ENCODE measurements at places on chromosomes 12 and 14.

DNA sequence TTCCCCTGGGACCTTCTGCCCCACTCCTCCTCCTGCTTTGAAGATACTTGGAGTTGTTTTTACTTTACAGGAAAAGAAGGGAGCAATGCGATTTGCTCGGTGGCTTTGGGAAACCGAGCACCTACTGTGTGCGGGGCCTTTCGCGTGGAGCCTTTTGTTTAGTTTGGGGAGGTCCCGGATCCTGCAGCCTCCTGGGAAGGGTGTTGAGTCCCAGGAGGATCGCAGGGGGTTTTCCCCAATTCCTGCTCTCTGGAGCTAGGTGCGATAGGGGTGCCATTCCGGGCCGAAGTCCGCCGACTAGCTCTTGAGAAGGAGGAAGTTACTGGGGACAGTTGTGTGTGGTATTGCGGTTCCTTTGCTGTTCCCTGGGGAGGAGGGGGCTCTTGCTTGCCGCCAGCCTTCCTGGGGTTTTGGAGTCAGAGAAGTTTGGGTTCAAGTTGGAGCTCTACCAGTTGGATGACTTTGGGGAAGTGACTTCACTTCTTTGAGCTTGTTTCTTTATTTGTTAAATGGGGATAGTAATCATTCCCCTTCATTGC is 1.1 kb downstream of the BRI3BP start:
- DNase-seq: no peak

GRCh38 chr14:95659990-95660385 is 26.2 kb upstream of the TCL1B start:
- DNase-seq: no peak

GRCh38 chr14:27427796-27428195 is 830.0 kb upstream of the NOVA1 start:
- DNase-seq: no peak

DNA sequence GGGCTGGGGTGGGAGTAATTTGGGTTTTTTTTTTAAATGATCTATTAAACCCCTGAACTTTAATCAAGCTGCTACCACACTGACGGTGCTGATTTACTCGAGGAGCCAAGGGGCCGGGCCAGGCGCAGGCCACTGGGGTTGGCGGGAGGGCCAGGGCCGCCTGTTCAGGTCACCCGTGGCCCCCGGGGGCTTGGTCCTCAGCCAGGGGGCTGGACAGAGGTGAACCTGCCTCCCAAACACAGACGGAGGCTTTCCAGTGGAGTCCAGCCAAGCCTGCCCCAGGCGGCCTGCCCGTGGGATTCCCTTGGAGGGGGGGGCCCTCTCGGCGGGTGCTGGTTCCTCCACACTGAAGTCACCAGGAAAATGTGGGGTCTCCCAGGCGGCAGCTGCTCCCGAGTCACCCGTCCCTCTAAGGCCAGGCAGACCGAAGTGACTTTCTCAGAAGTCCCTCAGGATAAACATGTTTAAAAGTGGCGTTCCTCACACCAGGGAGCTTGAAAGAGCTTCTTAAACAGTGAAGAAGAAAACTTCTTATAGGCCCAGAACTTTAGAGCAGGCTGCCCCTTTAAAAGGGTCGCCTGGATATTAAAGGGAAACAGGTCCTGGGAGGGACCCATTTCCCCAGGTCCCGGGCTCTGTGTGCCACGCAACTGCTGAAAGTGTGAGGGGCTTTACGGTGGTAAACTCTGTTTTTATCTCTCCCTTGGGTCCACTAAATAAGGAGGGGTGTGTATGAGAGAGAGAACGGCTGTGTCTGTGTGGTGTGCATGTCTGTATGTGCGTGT is 167.2 kb upstream of the GSC start:
- DNase-seq: no peak

- no peak for DNase-seq
Measured at GRCh38 chr12:108211157-108211556, 82.1 kb downstream of the WSCD2 start.

GRCh38 chr12:70487440-70487839 is 121.3 kb downstream of the KCNMB4 start:
- no peak for DNase-seq

- DNase-seq: no peak
Measured at GRCh38 chr14:78700236-78700635, 530.1 kb downstream of the NRXN3 start.

GRCh38 chr12:113207613-113208040 is 13.6 kb upstream of the TPCN1 start:
- no peak for DNase-seq

GRCh38 chr12:76586764-76587395 is 27.3 kb upstream of the OSBPL8 start:
- DNase-seq: peak; percentile 67

GRCh38 chr14:37142835-37143401 is 29.5 kb downstream of the SLC25A21 start:
- DNase-seq: peak; percentile 71

GRCh38 chr12:112422531-112422930 is 3.8 kb downstream of the PTPN11 start:
- DNase-seq: peak; percentile 97

GRCh38 chr12:11580125-11580751 is 69.2 kb upstream of the ETV6 start:
- DNase-seq: peak; percentile 88

GRCh38 chr12:12230275-12230674 is 36.6 kb downstream of the LRP6 start:
- no peak for DNase-seq

- no peak for DNase-seq
Measured at GRCh38 chr12:56645201-56645716, 525 bp downstream of the ATP5F1B start.

GRCh38 chr14:34935488-34935887 is 47.3 kb upstream of the SRP54 start:
- peak; percentile 5 for DNase-seq

- DNase-seq: no peak
Measured at GRCh38 chr14:23259426-23259825, 21.7 kb downstream of the RNF212B start.

- DNase-seq: no peak
Measured at GRCh38 chr14:52735921-52736489, 6.0 kb downstream of the STYX start.

GRCh38 chr12:6046511-6047180 is 77.8 kb downstream of the VWF start:
- no peak for DNase-seq

DNA sequence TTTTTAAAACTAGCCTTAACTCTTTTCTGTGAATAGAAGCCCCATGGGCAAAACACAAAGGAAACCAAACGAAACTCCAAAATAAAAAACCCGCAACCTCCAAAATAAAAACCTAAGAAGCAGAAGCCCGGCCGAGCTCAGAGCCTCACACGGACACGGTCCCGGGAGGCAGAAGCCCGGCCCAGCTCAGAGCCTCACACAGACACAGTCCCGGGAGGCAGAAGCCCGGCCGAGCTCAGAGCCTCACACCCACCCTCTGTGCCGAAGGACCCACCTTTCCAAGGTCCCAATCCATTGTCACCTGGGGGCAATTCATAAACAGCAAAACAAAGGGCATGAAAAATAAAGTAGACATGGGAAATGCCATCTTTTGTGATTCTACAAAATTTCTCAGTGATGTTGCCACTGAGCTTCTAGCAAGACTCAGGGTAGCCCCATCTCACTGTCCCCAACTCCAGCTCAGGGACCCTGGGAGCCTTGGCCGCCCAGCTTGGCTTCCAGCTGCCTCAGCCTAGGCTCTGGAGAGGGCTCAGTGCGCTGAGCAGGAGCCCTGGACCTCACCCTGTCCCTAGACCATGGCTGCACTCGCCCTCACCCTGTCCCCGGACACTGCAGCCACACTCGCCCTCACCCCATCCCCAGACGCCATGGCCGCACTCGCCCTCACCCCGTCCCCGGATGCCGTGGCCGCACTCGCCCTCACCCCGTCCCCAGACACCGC is 82.2 kb downstream of the GALNT9 start:
- DNase-seq: no peak

DNA sequence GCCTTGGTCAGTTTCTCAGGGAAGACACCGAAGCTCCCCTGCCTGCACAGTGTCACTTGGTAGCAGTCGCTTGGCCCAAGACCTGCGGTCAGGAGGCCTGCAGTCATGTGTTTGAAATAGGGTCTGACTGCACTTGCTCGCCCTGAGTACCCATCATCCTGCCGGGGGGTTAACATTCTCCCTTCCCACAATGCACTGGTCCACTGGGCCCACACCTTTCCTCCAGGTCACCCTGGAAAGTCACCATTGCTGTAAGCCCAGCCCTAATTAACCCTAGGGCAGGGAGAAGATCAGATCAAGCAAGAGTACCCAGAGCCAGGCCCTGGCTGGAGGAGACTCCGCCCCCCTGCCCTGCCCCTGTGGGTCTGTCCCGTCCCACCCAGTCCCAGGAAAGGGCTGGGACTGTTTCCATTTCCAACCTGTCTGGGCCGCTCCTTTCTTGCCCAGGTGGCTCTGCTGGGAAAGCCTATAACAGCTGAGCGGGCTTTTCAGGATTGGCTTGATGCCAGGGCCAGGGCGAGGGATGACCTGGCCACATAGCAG is 87.1 kb downstream of the ZFP36L1 start:
- DNase-seq: no peak

- peak; percentile 69 for DNase-seq
Measured at GRCh38 chr14:25042362-25043299, 7.3 kb downstream of the STXBP6 start.

- DNase-seq: no peak
Measured at GRCh38 chr12:64669270-64669842, 59.1 kb downstream of the RASSF3 start.

GRCh38 chr12:114447274-114447716 is 41.4 kb upstream of the TBX5 start:
- no peak for DNase-seq

DNA sequence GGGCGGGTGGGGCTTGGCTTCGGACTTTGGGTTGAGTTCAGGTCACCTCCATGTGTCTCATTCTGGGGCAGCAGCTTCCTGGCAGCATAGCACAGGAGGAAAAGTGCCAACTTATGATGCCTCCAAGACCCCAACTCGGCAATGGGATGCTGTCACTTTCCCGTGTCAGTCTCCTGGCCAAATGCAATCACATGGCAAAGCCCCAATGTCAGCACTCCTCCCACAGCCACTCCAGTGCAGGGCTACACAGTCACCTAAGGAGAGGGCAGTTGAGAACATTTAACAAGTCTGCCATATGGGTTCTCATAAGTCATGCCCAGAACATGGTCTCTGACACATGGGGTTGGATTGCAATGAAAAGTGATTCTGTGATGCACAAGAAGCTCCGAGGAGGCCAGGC is 26.7 kb downstream of the ELK3 start:
- DNase-seq: peak; percentile 62

DNA sequence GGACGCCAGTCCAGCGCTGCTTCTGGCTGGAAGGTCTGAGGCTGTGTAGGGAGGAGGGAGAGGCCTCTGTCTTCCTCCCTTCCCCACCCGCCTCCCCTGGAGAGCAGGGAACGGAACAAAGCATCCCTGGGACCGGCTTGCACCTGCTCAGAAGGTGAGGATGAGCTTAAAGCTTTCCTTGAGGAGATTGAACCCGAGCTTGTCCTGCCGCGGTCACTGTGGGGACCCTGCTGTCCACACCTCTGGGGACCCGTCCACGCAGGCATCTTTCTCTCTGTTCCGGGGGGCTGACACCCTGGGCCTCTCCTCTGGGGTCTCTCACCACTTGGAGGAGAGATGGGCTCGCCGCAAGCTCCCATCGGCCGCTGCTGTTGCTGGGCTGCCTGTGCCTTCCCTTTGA is 33.2 kb upstream of the SFSWAP start:
- no peak for DNase-seq

- peak; percentile 63 for DNase-seq
Measured at GRCh38 chr12:16515666-16516065, 90.3 kb downstream of the LMO3 start.

- no peak for DNase-seq
Measured at GRCh38 chr14:33670235-33670634, 280.6 kb downstream of the EGLN3 start.

GRCh38 chr14:87483271-87484260 is 509.4 kb downstream of the GALC start:
- DNase-seq: no peak

GRCh38 chr12:107912421-107913004 is 138.0 kb downstream of the ASCL4 start:
- no peak for DNase-seq

- peak; percentile 75 for DNase-seq
Measured at GRCh38 chr12:75944097-75944904, 87.3 kb downstream of the PHLDA1 start.

- no peak for DNase-seq
Measured at GRCh38 chr12:11662369-11662768, 12.9 kb downstream of the ETV6 start.

DNA sequence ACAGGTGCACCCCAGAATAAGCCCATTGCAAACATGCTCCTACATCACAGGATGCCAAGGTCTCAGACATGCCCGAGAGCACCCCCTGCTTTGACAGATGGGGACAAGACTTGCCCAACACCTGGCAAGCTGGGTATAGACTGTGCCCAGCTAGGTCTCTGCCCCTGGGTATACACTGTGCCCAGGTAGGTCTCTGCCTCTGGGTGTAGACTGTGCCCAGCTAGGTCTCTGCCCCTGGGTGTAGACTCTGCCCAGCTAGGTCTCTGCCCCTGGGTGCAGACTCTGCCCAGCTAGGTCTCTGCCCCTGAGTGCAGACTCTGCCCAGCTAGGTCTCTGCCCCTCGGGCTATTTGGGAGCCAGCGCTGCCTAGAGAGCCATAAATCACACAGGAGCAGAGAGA is 85.9 kb downstream of the CCDC88C start:
- no peak for DNase-seq

DNA sequence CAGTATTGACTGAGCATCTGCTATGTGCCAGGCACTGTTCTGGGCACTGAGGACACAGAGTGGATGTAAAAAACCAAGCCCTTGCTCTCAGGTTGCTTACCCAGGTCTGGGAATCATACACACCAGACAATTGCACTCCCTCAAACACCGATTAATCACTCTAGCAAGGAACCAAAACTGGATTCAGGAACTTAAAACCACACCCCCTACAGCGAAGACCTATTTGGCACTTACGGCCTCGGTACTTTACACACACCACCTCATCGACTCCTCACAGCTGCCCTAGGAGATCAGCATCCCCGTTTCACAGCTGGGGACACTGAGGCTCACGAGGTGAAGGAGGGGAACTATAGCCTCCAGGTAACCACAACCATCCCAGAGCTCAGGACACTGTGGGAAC is 1.6 kb downstream of the GLTP start:
- no peak for DNase-seq

DNA sequence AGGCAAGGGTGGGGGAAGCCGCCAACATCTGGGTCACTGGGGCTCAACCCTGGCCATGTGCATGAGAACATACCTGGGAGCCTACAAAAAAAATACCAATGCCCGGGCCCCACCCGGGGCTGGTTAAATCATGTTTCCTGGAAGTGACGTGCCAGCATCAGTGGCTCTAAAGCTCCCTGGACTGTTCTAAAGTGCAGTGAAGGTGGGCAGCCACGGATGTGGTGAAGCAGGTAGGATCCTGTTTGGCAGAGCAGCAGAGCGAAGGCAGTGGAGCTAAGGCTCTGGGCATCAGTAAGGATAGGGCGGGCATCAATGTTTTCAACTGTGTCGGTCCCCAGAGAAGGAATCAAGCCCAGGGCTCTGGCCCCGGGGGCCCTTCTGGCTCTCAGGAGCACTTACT is 525 bp upstream of the GPR68 start:
- DNase-seq: no peak

- DNase-seq: no peak
Measured at GRCh38 chr12:42410340-42410739, 84.4 kb downstream of the PPHLN1 start.
